ENCODE measurements at places on chromosomes 12 and 14. TPM values are rescaled to one million over a fixed set of nuclear protein-coding genes. Genes with fewer than 3 reads are reported as not detected.

Gene OAS2
- polyA plus RNA-seq, result 29.8 TPM

Gene ADCY6
- 6.1 TPM for polyA plus RNA-seq

Gene SRP54
- 33.7 TPM for polyA plus RNA-seq

Gene MAP1LC3B2
- polyA plus RNA-seq, result 6.5 TPM

Gene PPM1H
- 7.8 TPM for polyA plus RNA-seq

Gene RTL1
- polyA plus RNA-seq, result 0.02 TPM

Gene AICDA
- polyA plus RNA-seq, result 0.39 TPM

Gene APOF
- polyA plus RNA-seq, result not detected

Gene ANKRD33
- 0.02 TPM for polyA plus RNA-seq

Gene RPGRIP1
- polyA plus RNA-seq, result 0.30 TPM

Gene FAM186B
- polyA plus RNA-seq, result 0.09 TPM

Gene SMIM41
- polyA plus RNA-seq, result 0.14 TPM

Gene INHBC
- polyA plus RNA-seq, result 0.05 TPM

Gene FSCB
- polyA plus RNA-seq, result not detected

Gene ST8SIA1
- polyA plus RNA-seq, result 2.3 TPM

Gene KRT74
- 0.34 TPM for polyA plus RNA-seq

Gene OASL
- 5.7 TPM for polyA plus RNA-seq

Gene PLEKHD1
- polyA plus RNA-seq, result 0.30 TPM

Gene TAC3
- 4.3 TPM for polyA plus RNA-seq

Gene OR6C2
- polyA plus RNA-seq, result not detected

Gene EXOC3L4
- polyA plus RNA-seq, result 83.7 TPM

Gene ASIC1
- 3.6 TPM for polyA plus RNA-seq

Gene KITLG
- 8.6 TPM for polyA plus RNA-seq

Gene MANSC4
- polyA plus RNA-seq, result 0.11 TPM

Gene DCAF4
- 10.7 TPM for polyA plus RNA-seq

Gene TEX52
- polyA plus RNA-seq, result not detected

Gene NINJ2
- 11.5 TPM for polyA plus RNA-seq

Gene TSHR
- 10.3 TPM for polyA plus RNA-seq

Data from thymus (tissue), 14 donors.